ENCODE measurements at places on chromosomes 5 and 9. TPM values are rescaled to one million over a fixed set of nuclear protein-coding genes. Genes with fewer than 3 reads are reported as not detected.

AJM1 gene
- 1.7 TPM for polyA plus RNA-seq

SPOCK1 gene
- 9.2 TPM for polyA plus RNA-seq

ADAMTS2 gene
- 10.6 TPM for polyA plus RNA-seq

SLC34A1 gene
- polyA plus RNA-seq = 249 TPM

GAS1 gene
- 45.4 TPM for polyA plus RNA-seq

OTULINL gene
- polyA plus RNA-seq = 9.4 TPM

Data from renal pelvis (tissue), 12 donors.